CD4-positive, alpha-beta memory T cell (primary cell): ENCODE measurements at places on chromosomes 1 and 21.

- DNase-seq = no peak
These were observed 6.0 kb upstream of the SHISA4 start for GRCh38 chr1:201882665-201883132.

DNA sequence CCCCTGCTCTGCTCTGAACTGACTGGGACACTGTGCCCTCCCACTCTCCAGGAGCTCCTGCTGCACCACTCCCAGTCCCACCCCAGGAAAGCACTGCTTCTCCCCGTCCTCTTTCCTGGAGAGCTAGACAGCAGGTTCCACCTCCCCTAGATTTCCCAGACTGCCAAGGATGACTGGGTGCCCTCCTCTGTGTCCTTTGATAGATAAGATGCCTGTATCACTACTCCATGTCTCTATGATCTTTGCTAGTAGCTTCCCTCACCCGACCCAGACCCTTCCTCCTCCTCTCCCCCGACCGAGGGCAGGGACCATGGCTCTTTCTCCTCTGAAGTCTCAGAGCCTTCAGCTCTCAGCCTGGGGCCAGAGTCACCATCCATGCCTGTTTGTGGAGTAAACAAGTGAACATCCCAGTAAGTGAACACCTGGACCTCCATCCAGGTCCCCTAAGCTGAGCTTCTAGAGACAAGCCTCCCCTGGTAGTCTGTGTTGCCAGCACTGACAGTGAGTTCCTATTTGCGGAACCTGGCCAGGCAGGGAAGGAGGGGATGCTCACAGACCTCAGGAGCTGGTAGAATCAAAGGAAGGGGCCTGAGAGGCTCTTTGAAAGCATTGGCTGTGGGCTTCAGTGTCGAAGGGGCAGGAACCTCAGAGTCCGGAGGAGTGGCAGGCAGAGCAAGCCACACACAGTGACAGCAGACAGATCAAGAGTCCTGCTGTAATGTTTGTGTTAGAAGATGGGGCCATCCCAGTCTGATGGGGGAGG lies 104.0 kb downstream of the PAX7 start:
- no peak for DNase-seq

DNA sequence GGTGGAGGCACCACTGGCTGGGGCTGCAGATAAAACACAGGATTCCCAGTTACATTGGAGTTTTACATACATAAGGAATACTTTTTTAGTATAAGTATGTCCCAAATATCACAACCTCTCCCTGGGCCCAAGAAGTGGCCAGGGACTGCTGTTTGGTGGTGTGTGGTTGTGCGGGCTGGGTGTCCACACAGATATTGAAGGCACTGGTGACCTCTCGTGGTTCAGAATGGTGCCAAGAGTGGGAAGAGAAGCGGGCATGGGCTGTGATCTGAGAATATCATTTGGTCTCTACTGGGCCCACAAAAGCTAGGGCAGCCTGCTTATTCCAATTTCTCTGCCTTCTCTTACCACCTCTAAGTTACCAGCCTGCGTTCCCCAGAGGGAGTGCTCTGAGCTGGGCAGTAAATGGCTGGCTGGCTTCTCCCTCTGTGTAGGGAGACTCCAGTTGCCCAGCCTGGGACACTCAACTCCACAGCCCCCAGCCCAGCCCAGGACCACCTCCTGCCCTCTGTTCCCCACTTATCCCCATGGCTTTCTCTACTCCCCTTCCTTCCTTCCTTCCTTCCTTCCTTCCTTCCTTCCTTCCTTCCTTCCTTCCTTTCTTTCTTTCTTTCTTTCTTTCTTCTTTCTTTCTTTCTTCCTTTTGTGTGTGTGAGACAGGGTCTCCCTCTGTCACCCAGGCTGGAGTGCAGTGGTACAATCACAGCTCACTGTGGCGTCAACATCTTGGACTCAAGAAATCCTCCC lies 42.8 kb upstream of the RD3 start:
- DNase-seq = no peak

DNA sequence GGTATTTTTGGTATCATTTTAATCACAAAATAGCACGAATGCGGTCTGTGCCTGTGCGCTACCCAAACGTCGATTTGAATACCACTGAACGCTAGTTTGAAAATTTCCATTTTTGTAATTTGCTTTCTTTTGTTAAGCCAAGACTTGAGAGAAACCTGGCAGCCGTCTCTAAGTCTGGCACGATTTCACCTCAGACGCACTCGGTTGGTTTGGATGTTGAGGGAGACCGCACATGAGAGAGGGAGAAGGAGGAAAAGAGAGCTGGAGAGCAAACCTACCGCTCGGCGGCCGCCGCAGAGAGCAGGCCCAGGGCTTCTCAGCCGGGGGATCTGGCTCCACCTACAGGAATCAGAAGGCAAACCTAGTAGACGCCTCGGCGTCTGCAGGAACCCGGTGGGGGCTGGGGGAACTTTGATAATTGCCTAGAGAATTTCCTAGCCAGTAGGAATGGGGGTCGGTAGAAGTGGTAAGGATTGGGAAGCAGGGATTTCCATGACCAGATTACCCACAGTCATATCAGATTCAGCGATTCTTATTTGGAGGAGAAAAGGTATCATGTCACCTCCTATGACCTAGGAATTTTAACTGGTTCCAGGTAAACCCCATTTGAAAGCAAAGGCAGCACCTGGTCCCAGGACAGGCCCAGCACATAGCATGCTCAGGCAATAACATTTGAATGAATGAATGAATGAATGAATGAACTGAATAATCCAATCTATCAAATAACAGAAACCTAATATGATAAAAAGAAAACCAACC lies 83.2 kb downstream of the TM2D1 start:
- DNase-seq = peak; percentile 47

- DNase-seq = no peak
These were observed 52.5 kb downstream of the SELENOF start for GRCh38 chr1:86861424-86861823.

DNA sequence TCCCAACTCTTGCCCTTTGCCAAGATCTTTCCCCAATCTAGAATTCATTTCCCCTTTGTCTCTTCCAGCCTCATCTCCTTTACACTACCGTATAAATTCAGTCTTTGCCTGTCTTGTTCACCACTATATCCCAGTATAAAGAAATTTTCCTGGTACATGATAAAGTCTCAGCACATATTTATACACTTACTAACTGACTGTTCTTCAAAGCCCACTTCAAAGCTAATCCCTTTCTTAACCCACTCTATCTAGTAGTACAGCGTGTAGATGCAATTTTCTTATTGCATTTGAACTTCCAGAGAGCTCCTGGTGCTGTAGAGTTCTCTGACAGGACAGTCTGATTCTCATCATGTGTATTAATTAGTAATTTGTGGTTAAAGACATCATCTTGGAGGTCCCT lies 78.1 kb downstream of the LRRC53 start:
- DNase-seq = no peak

DNA sequence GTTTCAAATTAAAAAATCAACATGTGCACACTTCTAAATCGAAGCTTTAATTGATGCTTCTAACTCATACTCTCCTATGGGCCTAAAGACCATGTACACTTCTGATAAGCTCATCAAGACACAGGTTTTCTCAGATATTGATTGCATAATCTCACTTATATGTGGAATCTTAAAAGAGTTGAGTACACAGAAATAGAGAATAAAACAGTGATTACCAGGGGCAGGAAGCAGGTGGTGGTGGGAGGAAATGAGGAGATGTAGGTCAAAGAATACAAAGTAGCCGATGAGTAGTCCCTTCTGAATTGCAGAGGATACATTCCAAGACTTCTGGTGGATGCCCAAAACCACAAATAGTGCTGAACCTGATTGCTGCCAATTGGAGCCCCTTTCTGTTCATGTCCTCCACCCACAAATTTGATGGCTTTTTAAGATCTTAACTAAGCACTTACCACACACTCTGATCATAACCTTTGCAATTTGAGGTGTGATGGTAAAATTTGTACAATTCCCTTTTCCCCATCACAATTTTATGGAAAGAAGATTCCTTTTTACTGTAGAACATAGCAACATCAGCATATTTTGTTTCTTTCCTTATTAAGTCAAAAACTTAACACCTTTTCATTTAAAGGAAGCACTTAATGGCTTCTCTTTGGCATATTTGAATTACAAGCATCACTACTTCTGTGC lies 3.3 kb upstream of the CD1B start:
- no peak for DNase-seq

DNA sequence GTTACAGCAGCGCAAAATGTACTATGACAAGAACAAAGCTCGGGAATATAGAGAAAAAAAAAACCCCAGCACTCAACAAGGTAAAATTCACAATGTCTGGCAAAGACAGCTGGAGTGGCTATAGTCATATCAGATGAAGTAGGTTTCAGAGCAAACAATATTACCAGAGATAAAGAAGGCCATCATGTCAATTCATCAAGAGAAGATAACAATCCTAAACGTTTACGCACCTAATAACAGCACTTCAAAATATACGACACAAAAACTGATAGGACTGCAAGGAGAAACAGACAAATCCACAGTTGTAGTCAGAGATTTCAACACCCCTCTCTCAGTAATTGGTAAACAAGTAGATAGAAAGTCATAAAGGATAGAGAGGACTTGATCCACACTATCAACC lies 455.2 kb downstream of the PTPRU start:
- no peak for DNase-seq

- DNase-seq = no peak
These were observed 6.2 kb upstream of the TMEM54 start for GRCh38 chr1:32907435-32907834.

DNA sequence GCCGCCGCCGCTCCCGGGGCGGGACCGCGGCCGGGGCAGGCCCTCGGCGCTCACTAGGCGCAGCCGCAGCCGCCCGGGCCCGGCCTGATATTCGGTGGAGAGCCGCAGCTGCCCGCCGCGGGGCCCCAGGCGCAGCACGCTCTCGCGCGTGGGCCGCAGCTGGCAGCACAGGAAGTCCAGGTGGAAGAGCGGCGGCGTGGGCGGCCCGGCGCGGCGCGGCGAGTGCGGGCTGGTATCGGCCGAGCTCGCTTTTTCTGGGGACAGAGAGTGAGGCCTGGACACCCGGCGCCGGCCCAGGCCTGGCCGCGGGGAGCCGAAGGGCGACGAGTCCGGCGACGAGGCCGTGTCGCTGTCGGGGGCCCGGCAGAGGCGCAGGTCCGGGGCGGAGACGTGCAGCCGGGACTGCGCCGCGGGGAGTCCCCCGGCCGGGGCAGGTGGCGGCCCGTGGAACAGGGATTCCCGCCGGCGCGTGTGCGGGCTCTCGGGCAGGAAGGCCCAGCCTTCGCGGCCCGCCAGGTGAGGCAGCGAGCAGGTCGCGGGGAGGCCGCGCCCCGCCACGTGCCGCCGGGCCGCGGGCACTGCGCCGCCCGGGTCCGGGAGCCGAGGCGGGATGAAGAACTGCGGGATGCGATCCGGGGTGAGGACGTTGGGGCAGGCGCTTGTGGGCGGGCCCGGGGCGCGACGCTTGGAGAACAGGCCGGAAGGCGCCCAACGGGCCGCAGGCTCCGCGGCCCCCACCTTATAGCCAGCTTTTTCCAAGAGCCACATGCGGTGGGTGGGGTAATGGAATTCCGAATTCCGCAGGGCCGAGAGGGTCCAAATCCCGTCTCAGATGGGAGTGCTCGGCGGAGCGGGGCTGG lies 1.2 kb downstream of the C2CD4D start:
- no peak for DNase-seq

GRCh38 chr1:204296431-204296988 lies 63.2 kb downstream of the PLEKHA6 start:
- DNase-seq = no peak

DNA sequence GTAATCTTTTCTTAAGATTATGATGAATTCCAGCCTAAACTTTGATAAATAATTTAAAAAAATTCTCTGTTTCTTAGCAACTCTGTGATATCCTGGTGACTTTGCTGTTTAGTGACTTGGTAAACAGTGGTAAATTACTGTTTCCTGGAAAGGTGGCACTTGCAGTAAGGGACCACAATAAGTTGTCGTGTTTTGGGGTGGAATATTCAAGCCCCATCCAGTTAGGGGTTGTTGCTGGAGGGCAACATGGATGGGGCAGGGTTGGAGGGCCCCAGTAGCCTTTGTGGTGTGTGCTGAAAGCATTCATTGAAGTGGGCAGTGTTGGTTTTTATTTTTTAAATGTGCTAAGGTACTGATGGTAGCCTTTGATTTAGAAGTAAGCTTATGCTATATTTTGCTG lies 30.3 kb downstream of the PRDM2 start:
- DNase-seq = no peak

DNA sequence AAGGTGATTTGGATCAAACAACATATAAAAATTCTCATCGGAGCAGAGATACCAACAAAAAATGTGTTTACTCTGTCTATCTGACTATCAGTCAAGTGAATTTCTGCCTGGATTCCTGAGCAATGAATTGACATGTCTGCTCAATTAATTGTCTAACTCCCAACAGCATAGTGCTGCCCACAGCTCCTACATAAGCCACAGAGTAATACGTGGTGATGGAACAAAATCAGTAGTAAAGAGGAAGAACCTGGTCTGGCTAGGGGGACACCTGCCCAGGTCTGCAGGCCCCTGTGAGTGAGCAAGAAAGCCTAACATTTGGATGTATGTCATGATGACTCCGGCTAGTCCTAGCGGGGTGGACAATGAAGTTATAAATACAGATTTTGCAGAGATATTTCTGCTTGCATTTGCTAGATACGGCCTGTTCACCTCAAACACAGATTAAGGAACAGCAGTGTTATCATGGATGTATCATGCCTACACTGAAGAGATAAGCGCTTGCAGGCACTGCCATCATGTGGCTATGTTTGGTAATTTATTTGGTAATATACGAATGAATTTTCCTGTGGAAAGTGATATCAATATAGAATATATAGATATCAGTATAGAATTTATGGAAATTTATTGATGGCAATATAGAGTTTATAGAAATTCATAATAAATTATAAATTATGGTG lies 69.6 kb upstream of the LRRC8B start:
- DNase-seq = peak; percentile 69

- DNase-seq = no peak
These were observed 160.0 kb downstream of the PRDM2 start for GRCh38 chr1:13860031-13860430.
